ENCODE measurements at places on chromosomes 1 and 21. TPM values are rescaled to one million over a fixed set of nuclear protein-coding genes. Genes with fewer than 3 reads are reported as not detected.

DNA sequence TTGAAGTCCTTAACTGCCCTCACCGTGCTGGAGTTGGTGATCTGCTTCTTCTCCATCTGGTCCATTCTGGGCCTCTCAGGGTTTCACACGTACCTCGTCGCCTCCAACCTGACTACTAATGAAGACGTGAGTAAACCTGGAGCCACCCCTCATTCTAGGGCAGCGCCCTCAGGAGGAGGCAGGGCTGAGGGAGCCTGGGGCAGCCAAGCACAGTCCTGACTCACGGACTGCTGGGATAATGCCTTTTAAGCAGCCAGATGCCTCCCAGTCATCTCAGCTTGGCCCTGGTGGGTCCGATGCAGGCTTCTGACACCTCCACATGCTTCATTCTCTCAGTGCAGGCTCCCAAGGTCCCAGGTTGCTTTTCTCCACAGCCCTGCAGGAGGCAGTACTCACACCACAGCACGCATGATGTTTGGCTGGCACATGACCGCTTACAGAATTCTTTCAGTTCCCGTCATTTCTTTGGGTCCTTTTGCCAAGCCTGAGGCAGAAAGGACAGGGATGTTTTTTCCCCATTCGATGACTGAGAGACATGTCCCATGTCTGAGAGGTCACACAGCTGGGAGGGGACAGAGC is 11.8 kb upstream of the SFN start:
- no peak for DNase-seq

DNA sequence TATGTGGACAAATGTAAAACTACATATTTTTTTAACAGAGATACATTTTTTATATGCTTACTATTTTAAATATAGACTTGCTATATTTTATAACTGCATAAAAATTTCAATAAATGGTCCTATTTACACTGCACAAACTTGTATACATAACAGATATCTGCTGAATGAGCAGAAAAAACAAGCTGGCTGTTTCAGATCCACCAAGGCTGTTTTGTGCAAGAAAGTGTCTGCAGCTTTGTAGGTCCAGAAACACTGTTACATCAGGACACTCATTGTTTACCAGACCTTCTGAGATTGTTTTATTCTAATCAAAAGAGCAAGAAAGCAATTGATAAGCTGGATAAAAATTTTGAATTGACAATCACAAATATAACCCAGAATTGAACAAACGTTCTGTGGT is 99.3 kb downstream of the NCAM2 start:
- no peak for DNase-seq

GRCh38 chr1:23065385-23065784 is 46.1 kb downstream of the KDM1A start:
- no peak for DNase-seq

GRCh38 chr1:205445646-205445935 is 10.3 kb downstream of the BLACAT1 start:
- DNase-seq = no peak

GRCh38 chr1:39133340-39133684 is 71.2 kb upstream of the MACF1 start:
- DNase-seq = no peak

HPCAL4 gene
- 35.3 TPM for total RNA-seq

GRCh38 chr1:31517301-31517700 is 59.0 kb upstream of the TINAGL1 start:
- DNase-seq = no peak

DNA sequence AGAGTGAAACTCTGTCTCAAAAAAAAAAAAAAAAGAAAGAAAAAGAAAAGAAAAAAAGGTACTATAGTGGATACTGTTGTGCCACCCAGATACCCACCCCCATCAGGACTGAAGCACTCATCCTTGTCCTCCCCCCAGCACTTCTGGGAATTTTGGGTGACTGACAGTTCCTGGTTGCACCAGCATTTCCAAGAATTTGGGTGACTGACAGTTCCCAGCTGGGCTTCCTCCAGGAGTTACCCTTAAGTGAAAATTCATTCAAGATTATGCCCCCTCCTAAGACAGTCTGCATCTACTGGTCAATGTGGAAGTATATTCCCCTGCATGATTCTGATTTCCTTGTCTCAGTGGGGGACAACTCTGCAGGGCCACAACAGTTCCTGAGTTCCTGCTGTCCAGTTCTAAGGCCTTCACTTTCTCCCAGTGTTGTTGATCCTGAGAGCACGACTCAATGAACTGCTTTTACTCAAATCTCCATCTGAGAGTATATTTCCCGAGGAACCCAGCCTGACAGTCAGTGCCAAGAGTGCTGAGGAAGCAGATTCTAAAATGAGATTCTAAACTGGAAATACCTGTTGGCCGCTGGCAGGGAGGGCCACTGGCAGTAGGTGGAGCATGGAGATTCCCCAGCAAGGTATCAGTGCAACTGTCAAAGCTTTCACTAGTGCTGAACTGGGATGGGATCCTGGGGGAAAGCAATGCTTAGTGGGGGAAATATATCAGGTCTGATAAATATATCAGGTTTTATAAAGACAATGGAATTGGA is 18.5 kb downstream of the RIIAD1 start:
- DNase-seq = no peak

EXTL1 gene
- 0.12 TPM for total RNA-seq

CYP4A11 gene
- 0.22 TPM for total RNA-seq

OLFM3 gene
- not detected for total RNA-seq

DNA sequence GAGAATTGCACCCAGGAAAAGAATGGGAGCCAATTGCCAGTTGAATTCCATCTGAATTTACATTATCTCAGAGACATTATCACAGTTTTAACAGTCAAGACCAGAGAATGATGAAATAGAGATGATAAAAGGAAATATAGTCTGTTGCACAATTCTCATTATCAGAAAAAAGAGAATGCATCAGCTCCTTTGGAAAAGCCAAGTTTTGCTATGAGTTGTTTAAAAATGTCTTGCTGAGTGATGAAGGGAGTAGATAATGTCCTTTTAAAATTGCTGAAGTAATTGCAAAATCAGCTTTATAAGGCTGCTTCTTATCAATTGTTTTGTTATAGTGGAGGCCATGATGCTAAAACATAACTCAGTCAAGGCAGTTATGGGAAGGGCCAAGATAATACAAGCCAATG is 37.9 kb upstream of the EEIG2 start:
- no peak for DNase-seq

DNA sequence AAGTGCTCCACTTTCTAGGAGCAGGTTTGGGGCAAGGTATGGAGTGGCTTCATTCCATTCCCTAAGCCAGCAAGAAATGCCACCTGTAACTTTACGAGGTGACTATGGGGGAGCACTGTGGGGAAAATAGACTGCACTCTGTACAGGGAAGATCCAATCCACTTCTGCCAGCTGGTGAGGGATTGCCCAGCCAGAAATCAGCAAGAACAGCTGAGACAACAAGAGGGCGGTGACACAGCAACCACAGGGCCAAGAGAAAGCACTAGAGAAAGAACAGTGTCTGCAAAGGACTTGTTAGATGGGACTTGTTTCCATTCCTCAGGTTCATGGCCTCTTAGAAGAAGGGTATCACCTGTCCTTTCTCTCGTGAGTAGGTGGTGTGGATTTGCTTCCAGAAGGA is 19.6 kb downstream of the CAPN8 start:
- DNase-seq = no peak
